Psoas muscle (tissue), 8 donors: ENCODE measurements at places on chromosomes 3 and 15. TPM values are rescaled to one million over a fixed set of nuclear protein-coding genes. Genes with fewer than 3 reads are reported as not detected.
A peak's percentile ranks its signal among the peaks of the same experiment; 100 is the strongest.

GRCh38 chr15:93974804-93975481 is 256.4 kb upstream of the MCTP2 start:
- no peak for DNase-seq

SSUH2 gene
- total RNA-seq, result 0.71 TPM

DNA sequence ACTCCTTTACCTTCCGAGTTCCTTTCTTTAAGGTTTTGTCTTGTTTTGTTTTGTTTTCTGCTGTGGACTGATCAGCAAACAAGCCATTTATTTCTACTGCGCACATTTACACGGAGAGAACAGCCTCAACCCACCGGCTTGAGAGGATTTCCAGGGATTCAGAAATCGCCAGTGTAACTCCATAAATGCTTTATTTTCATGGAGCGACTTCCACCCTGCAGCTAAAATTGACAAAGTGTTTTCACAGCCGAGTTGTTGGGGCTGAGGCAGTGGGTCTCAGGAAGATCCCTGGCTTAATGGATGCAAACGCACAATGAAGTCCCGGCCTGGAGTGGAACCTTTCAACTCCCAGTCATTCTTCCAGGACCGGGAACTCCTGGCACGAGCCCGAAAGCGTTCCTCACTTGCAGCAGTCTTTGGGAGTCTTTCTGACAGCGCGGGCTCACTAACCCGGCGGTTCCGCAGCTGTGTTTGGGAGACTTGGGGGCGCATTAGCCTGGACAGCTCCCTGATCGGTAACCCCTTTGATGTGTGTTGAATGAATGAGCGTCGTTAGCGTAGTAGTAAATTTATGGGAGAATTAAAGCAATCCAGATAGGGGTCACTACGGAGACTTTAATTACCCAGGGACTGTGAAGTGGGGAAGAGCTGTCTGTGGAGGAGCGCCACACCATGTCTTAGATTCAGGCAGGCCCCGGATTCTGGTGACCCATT is 785 bp upstream of the MYRIP start:
- DNase-seq, result no peak

TMC3 gene
- not detected for total RNA-seq

TEX55 gene
- total RNA-seq, result not detected

ARL14 gene
- total RNA-seq, result not detected

ILDR1 gene
- not detected for total RNA-seq

GRCh38 chr3:162292409-162292808 is 795.8 kb downstream of the OTOL1 start:
- no peak for DNase-seq

DNA sequence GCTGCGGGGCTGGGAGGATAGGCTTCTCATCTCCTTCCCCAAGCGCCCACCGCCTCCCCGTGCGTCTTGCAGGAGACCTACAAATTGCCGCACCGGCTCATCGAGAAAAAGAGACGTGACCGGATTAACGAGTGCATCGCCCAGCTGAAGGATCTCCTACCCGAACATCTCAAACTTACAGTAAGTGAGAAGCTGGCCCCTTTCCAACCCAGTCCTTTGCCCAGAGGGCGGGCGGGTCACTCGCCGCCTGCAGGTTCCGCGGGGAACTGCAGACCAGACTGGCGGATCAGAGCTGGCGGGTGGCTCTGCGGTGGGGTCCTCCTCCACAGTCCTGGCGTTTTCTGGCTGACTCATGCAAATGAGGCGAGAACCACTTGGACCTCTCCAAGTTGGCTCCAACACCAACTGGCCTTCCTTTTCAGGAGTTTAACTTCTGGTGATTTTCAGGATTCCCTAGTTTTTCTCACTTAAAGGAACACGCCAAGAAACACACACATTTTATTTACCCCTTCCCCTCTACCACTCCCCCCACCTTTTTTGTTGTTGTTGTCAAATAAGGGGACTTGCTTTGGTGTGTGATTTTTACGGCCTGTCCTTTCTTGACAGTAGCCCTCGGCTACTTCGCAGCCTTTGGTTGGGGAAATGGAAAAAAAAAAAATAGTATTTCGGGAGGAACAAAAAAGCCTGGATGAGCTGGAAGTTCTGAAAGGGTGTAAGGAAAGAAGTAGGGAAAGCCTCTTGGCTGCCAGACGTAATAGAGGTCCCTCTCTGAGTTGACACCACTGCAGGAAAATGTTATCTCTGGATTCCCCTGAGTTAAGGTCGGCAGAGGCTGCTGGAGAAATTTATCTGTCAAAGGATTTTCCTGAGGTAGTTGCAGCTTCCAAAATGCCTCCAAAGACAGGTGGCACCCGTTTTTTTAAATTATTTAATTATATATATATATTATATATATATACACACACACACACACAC is 1.3 kb downstream of the BHLHE40 start:
- DNase-seq, result peak; percentile 94

RBP2 gene
- total RNA-seq, result not detected

- no peak for DNase-seq
These were observed 112.7 kb downstream of the CHSY1 start for GRCh38 chr15:101138913-101139880.

DNA sequence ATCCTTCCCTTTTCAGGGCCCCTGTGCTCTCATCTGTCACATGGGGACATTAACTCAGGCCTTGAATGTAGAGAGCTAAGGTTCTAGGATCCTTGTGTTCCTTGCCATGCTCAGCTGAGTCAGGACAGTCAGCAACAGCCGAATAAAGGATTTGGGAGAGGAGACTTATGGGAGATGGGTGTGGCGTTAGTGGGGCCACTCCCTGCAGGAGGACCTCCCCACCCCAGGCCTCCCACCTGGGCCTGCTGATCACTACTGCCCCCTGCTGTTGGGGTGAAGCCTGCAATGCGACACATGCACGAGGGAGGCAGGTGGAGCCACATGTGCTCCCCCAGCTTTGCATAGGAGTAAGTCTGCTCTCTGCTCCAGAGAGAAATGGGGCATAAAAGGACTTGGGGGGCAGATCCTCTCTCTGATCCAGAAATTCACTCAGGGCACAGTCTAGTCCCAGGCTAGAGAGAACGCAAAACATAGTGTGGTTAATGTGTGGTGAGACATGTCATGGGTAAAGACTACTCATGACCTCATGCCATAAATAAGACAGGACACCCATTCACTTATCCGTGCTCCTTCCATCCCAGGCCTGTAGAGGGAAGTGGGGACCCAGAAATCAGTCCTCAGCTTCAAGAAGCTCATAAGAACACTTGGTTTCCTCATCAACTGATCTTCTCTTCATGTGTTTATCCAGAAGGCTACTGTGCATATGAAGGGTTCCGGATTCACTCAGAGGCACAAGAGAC is 19.4 kb downstream of the RBP1 start:
- peak; percentile 52 for DNase-seq

DNA sequence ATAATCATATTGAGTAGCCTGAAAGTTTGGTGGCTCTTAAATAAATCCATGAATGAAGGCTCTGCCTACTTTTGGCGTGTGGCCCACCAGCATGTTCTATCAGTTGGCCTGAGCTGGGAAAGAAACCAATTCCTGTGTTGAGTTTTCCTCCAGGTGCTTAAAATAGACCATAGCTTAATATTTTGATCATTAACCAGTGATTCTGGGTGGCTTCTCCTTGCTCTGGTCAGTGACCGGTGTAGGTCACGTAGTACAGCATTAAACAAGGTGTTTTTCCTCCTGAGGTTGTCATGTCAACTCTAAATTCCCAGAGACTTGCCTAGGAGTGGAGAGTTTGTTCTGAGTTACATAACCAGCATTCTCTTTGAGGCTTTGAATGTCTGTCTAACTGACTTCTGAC is 1.3 kb downstream of the HHLA2 start:
- no peak for DNase-seq

GRCh38 chr3:126268866-126269265 is 88.3 kb downstream of the KLF15 start:
- no peak for DNase-seq
